ELF-1 (cell line): ENCODE measurements at places on chromosomes 6 and 20.

DNA sequence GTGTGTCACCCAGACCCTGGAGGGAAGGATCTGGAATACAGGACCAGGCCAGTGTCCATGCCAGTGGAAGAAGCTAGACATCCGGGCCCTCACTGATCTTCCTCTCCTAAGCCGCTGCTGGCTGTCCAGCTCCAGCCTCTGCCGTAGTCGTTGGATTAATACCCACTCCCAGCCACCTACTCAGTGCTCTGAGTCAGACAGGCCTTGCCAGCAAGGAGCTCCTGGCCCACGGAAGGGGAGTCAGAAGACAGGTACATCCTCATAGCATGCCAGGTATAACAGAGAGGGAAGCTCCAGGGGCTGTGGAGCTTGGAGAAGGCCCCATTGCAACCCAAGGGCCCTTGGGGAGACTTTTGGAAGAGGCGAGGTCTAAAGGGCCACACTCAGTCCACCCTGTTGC, 49.0 kb downstream of the STK35 start:
- no peak for DNase-seq

GRCh38 chr20:17940224-17940971, 28.2 kb downstream of the SNX5 start:
- DNase-seq = peak; percentile 74

- no peak for DNase-seq
These were observed 19.5 kb downstream of the MAP1LC3A start for GRCh38 chr20:34578025-34578424.

DNA sequence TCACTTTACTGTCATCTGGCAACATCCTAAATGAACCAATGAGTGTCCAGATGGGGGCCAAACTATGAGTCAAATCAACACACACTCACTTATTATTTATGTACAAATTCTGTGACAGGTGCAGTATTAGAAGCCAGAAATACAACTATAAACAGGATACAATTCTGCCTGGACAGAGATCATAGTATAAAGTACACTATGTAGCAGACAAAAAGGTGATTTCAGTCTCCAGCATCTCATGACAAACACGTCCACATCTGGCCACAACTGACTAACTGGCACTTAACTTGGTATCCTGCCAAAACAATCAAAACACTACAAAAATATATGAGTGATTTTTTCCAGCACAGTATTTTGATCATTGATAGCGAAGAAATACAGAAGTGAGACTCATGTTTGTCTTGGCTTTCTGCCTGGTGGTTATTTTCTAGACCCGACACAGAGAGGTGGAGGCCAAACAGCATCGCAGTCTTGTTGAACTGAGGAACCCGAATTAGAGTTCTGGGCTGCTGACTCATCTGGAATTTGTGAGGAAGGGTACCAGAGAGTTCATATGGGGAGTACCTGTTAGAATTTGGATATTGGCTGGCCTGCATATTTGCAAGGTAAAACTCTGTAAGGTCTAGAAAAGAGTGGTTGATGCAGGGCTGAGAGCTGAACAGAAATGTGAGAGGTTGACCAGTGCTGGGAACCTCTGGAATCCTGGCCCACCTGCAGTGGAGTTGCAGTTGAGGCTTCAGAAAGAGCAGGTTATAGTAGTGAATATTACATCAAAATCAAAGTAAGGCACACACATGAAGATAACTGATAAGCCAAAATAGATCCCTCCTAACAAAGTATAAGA, 475.2 kb downstream of the PTPRT start:
- DNase-seq = no peak

GRCh38 chr20:38649275-38649891, 47.8 kb downstream of the ARHGAP40 start:
- peak; percentile 39 for DNase-seq

- DNase-seq = no peak
These were observed 1.1 kb downstream of the NFKBIL1 start for GRCh38 chr6:31548544-31548873.

DNA sequence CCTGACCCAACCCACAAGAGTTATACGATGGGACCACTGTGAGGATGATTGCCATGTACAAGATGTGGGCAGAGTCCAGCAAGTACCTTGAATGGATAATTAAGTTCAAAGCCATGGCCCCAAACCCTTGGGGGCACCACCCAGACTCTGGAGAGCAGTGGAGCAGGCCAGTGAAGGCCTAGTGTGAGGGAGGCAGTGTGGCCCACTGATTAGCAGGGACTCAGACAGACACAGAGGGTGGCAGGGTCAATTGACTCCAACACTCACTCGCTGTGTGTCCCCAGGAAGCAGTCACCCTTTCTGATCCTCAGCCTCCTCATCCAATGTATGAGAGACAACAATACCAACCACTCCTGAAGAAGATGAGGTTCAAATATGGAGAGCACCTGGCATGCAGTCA, 1.7 kb upstream of the BPIFA1 start:
- no peak for DNase-seq

DNA sequence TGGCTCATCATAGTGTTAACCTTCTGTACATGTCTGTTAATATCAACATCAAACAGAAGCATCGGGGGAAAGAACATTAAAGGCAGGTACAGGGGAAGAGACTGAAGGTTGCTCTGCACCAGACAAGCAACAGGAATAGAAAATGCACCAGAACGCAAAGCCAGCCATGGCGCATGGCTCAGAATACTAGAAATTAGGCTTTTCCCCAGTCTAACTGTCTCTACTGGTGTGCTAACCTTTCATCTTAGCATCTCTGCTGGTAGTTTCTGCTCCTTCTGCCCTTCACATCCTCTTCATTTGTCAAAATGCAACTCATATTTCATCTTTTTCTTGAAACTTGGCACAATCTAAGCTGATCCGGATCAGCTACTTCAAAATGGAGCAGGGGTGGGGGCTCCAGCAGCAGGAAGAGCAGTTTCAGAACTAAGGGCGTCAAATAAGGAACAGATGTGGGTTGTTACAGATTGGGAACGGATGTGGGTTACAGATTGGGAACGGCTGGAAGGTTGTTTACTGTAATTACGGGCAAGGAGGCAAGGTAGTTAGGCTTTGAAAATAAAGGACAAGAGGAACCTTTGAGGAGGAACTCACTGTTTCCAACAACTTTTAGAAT, 13.1 kb upstream of the RNASET2 start:
- no peak for DNase-seq
